ENCODE measurements at places on chromosomes 7 and 10. TPM values are rescaled to one million over a fixed set of nuclear protein-coding genes. Genes with fewer than 3 reads are reported as not detected.

The MEOX2 gene
- 8.0 TPM for total RNA-seq

The SPDYE8 gene
- total RNA-seq = not detected

- no peak for DNase-seq
These were observed 66.6 kb upstream of the PHYHIPL start for GRCh38 chr10:59109826-59110225.

GRCh38 chr7:30846378-30846777, 65.3 kb upstream of the AQP1 start:
- DNase-seq = peak; percentile 25

GRCh38 chr10:92238586-92239098, 52.2 kb downstream of the CPEB3 start:
- peak; percentile 64 for DNase-seq

- DNase-seq = no peak
These were observed 74.1 kb downstream of the TES start for GRCh38 chr7:116284390-116284789.

- no peak for DNase-seq
These were observed 40.6 kb upstream of the PIK3CG start for GRCh38 chr7:106824458-106824857.

DNA sequence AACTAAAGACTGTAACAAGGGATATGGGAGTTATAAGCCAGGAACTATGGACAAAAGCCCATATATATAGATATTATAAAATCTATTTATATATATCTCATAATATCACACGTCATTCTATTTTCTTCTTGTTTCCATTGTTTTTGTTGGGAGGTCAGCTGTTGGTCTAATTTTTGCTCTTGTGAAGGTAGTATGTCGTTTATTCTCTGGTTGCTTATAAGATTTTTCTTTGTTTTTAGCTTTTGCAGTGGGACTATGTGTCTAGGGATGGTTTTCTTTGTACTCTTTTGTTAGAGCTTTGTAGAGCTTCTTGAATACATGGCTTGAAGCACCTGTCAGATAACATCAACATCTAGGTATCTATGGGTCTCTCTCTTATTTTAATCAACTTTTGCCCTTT, 14.0 kb downstream of the ARL4A start:
- DNase-seq = no peak

- no peak for DNase-seq
These were observed 146.2 kb upstream of the KLF6 start for GRCh38 chr10:3931224-3931623.

DNA sequence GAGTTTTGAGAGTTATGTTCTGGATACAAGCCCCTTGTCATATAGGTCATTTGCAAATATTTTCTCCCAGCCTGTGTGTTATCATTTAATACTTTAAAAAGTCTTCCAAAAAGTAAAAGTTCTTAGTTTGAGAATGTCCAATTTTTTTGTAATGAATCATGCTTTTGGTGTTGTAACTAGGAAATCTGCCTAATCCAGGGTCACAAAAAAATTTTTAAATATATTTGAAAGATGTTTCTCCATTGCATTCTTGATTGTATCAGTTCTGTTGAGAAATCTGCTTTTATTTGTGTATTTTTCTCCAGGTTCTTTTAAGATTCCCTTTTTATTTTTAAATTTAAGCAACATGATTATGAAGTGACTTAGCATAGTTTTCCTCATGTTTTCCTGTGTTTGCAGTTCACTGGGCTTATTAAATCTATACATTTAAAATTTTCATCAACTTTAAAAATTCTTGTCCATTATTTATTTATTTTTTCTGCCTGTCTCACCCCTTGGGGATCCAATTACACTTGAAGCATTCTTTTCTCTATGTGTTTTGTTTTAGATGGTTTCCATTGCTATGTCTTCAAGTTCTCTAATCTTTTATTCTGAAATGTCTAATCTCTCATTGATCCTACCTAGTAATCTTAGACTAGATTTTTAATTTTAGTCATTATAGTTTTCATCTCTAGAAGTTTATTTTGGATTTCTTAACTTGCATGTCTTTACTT, 47.0 kb downstream of the CCDC71L start:
- no peak for DNase-seq

DNA sequence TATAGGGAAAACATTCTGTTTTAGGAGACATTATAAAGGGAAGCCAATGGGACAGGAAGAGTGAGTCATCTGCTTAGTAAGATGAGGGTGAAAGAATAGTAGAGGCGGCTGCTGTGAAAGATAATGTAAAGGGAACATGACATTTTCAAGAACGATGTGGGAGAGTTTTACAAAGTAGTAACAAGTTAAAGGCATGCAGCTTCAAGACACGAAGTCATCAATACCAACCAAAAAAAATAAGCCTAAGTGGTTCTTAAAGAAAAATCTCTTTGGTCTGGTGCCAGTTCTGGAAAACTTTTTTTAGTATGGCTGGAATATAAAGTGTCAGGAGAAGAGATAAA, 6.1 kb downstream of the GSTO1 start:
- no peak for DNase-seq

DNA sequence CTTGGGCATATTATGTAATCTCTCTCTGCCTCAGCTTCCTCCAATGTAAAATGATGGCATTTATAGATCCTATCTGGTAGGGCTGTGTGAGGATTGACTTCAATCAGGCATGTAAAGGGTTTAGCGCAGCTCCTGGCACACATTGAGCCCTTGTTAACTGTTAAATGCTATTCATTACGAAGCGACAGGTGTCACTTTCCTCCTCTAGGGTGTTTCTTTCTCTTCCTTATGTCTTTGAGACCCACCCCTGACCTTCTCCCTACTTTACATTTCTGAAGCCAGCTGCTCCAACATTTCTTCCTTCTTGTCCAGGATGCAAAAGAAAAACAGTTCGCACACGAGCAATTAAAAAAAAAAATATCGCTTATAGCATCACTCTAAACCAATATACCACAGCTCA, 5.7 kb upstream of the R3HCC1L start:
- no peak for DNase-seq

DNA sequence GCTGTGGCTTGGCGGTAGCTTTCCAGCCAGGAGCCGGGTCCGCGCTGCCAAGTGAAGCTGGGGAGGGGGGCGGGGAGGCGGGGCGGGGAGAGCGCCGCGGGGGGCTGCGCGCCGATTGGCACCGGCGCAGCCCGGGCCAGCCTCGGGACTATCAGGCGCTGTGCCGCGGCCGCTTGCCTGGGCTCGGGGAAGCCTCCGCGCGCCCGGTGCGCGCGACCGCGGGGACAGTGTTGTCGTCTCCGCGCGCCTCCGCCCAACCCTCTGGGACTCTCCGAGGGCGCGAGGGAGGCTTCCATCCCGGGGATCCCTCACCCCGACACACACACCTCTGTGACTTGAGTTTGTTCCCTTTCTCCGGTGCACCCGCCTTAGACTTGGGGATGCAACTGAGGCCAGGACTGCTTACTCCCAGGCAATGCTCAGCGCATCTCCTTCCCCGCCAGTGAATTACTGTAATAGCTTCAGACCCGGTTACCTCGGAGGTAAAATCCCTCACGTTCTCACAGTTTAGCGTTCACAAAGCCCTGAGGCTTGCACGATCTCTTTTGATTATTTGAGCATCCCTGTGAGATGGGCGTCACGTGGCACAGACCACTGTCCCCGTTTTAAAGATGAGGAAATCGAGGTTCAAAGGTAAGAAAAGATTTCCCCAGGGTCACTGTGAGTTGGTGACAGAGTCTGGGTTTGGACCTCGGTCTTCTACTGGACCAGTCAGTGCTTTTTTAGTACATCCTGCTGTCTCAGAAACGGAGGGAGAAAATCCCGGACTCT, at the start of gene NKX1-2:
Gene NKX1-2 (minus strand): TSS at position 24 of the 771 bp plus-strand sequence. CDS start 92 bp downstream, outside the sequence.
- DNase-seq = no peak

DNA sequence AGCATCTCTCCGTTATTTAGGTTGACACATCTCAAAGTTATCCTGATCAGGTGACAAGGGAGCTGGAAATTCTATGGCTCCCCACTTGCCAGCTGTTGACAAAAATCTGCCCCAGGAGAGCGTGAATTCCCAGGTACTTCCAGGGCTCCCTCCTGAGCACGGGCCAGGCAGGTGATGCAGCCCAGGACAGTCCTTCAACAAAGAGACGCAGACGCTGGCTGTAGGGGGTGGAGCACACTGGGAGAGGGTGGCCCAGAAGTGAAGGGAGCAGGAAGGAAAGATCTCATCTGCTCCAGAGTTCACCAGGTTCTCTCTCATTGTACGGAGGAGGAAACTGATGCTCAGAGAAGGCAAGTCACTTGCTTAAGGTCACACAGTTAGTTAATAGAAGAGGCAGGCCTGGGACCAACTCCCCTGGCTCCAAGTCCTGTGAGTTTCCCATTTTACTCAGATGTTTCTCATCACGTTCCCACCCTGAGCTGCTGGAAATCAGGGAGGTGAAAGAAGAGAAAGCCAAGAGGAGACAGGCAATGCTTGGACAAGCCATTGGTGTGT, 41.0 kb upstream of the CHST3 start:
- no peak for DNase-seq
